Epithelial cell of umbilical artery (primary cell): ENCODE measurements at places on chromosomes 3 and 15. TPM values are rescaled to one million over a fixed set of nuclear protein-coding genes. Genes with fewer than 3 reads are reported as not detected.

The STRIT1 gene
- not detected in 2 replicates for total RNA-seq

The FES gene
- 73.4 and 103 TPM in 2 replicates for total RNA-seq

The OCA2 gene
- not detected in 2 replicates for total RNA-seq

The ARNT2 gene
- 0.15 TPM in 1 of 2 replicates, not detected in the other for total RNA-seq

The GALNT15 gene
- 1.3 and 8.7 TPM in 2 replicates for total RNA-seq

The SOX14 gene
- total RNA-seq, result not detected in 2 replicates

The FBLN2 gene
- 2.1 and 3.2 TPM in 2 replicates for total RNA-seq

The GUCA1C gene
- total RNA-seq, result not detected in 2 replicates

The FBXO40 gene
- total RNA-seq, result under 0.01 TPM in 1 of 2 replicates, not detected in the other

The MYL3 gene
- not detected in 2 replicates for total RNA-seq

The TMEM212 gene
- total RNA-seq, result under 0.01 TPM in 1 of 2 replicates, not detected in the other

The DNAH12 gene
- total RNA-seq, result under 0.01 TPM in 1 of 2 replicates, not detected in the other

The ROPN1 gene
- not detected in 2 replicates for total RNA-seq

The MCCC1 gene
- total RNA-seq, result 21.4 and 36.9 TPM in 2 replicates

The SHC4 gene
- total RNA-seq, result 0.15 and 0.65 TPM in 2 replicates

The C2CD4A gene
- 4.2 and 5.2 TPM in 2 replicates for total RNA-seq

The UROC1 gene
- total RNA-seq, result not detected in 2 replicates

The GLDN gene
- under 0.01 TPM in 1 of 2 replicates, not detected in the other for total RNA-seq
